MV-4-11 (cell line): ENCODE measurements at places on chromosomes 3 and 15.

DNA sequence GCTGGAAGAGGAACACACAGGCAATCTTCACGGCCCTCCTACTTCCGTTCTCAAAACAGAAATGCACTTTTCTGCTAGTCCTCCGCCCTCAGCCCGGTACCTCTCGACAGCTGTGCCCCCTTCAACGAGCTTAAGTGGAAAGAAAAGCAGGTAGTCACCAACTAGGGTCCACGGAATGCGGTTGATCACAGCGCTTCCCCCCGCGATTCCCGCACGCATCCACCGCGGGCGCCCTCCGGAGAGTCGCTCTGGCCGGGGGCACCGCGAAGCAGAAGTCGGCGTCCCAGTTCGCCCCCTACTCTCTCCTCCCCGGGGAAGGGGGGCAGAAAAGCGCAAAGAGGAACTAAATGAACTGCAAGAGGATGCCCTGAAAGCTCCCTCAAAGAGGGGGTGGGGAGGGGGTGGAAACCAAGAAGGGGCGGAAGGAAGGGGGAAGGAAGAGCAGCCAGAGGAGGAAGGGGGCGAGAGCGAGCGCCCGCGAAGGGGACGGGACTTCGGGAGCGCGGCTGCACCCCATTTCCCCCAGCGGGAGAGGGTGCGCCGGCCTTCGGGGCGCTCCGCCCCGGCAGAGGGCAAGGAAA, 738 bp downstream of the ACAP2 start:
- peak; percentile 59 for DNase-seq

- DNase-seq: no peak
These were observed 7.9 kb downstream of the MESP2 start for GRCh38 chr15:89783861-89784685.

- no peak for DNase-seq
These were observed 146.1 kb upstream of the THBS1 start for GRCh38 chr15:39434751-39435238.

- no peak for DNase-seq
These were observed 1039.6 kb downstream of the ROBO2 start for GRCh38 chr3:78079514-78079913.

DNA sequence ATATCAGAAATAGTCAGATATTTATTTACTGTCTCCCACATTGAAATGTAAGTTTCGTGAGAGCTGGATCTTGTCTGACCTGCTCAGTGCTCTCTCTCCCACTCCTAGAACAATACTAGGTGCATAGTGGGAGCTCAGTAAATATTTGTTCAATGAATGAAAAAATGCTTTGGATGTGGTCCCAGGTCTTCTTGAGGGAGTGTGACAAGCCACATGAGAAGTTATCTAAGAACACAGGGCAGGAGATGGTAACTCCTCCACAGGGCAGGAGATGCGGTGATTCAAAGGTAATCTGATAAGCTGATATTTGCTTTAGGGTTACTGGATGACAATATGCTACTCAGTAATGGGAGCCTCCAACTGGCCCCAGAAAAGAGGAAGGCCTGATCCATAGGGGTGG, 25.8 kb upstream of the PLA2G4E start:
- no peak for DNase-seq

- peak; percentile 52 for DNase-seq
These were observed 33.2 kb upstream of the SPPL2A start for GRCh38 chr15:50798684-50799083.

DNA sequence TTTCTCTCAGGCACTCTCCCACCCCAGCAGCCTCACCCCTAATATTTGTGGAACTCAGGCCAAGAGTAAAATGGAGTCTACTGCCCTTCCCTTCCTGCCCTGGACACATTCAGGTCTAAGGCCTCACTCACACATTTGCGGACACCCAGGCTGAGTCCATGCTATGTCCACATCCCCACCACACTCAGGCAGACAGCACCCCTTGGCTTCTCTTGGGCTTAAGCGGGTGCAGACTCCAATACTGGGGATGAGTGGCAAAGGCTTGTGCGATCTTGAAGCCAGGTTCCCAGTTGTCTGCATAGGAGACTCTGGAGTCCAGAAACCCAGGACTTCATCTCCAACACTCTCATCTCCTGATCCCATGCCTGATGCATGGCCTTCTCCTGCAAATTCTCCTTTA, 17.5 kb upstream of the CFAP100 start:
- no peak for DNase-seq

DNA sequence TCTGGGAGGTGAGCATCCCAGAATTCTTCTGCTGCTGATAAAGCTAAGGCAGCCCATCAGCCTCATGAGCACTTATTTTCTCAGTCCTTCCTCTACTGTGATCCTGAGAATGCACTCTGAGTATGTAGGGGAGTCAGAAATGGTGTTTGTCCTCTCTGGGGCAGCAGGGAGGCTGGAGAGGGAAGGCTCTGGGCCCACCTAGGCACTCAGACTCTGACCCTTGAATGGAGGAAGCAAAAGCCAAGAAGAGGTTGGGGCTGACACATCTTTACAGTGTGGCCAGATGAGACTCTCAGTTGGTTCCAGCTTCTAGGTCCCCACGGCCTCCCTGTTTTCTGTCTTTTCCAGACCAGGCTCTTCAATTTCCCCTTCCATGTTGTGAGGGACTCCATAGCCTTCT, 36.1 kb upstream of the BLM start:
- no peak for DNase-seq

DNA sequence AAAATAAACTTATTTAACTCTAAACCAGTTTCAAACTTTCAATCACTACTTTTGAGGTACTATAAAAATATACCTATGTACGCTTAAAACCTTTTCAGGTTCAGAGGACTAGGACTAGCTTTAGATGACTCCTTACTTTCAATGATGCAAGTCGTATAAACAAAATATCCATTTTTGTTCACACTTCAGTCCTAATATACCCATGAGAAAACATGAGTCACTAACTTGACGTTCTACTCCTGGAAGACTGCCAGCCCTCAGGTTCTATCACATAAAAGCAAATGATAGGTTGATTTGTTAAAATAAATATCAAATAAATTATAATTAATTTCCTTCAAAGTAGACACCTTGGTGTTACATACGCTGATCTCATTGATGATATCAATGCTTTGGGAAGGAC, 10.6 kb upstream of the P3H2 start:
- no peak for DNase-seq

DNA sequence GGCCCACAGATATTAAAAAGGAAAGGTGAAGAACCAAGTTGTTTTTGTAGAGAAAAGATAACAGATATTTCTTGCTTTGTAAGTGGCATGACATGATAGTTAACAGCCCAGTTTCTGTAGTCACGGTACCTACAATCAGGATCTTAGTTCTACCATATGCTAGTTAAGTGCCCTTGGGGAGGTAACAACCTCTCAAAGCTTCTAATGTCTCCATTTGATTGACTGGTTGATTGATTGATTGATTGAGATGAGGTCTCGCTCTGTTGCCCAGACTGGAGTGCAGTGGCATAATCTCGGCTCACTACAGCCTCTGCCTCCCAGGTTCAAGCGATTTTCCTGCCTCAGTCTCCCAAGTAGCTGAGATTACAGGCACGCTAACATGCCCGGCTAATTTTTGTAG, 28.5 kb downstream of the SENP5 start:
- no peak for DNase-seq

DNA sequence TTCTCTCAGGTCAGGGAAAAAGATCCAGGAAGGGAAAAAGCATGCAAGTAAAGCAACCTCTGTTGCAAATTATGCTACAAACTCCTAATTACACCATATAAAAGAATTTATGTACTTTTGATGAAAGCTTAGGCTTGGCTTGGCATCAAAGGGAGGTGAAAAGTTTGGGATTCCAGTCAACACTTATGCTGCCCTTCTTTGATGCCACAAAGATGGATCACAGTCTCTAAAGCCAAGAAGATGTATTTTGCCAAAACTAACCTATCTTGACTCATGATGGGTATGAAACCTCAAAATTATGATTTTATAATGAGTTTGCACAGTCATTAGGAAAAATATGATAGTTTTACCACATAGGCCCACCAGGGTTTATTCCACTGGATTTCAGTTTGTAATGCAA, 101.0 kb upstream of the CCDC80 start:
- DNase-seq: no peak

- DNase-seq: no peak
These were observed 303.9 kb upstream of the RASGRP1 start for GRCh38 chr15:38868326-38869114.

DNA sequence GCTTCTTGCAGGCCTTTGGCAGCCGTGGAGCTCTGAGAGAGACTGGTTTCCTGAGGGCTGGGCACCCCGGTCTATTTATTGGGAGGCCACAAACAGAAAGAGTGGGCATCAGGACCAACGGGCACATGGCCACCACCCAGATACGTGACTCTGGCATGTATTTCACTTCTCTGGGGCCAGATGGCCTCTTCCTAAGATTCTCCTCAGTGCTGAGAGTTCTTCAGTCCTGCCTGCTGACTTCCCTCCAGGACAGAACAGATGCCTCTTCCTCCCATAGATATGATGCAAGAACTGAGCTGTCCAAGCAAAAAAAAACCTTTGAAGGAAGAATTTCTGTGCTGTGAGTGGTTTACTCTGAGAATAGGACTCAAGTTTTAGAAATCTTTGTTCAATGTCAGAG, 107.7 kb downstream of the IGF2BP2 start:
- DNase-seq: peak; percentile 67

GRCh38 chr15:31407376-31407775, 80.7 kb downstream of the KLF13 start:
- no peak for DNase-seq

DNA sequence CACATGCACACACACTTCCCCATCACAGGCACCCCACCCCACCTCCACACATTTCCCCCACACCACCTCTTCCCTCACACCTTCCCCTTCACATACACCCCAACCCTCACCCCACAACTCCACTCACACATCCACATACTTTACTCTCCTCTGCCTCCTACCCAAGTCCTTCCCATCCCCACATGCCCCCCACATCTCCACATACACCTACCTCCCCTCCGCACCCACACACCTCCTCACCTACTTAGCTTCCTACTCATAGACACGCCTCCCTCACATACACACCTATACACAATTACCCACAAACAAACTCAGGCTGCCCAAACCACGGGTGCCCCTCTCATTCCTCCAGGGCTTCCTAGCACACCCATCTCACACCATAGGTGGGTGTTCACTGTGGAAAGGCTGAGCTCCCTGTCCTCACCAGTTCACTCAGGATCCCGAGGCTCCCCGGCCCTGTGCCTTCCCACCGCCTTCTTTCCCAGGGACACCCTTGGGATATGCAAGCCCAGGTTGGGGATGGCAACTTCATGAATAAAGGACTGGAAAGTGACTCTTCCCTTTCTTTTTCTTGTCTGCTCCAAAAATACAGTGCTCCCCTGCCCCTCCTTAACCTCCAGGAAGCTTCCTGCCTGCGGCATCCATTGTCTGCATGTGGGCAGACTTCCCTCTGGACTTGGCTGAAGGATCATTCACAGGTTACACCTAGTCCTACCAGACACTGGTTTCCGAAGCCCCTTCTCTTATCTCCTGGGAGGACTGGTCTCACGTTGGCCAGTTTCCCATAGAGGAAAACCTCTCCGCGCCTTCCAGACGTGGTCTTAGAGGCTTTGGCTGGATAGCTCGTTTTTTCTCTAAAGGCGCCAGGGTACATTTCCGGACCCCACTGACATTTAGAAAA, 61.5 kb downstream of the SLCO2A1 start:
- DNase-seq: no peak

DNA sequence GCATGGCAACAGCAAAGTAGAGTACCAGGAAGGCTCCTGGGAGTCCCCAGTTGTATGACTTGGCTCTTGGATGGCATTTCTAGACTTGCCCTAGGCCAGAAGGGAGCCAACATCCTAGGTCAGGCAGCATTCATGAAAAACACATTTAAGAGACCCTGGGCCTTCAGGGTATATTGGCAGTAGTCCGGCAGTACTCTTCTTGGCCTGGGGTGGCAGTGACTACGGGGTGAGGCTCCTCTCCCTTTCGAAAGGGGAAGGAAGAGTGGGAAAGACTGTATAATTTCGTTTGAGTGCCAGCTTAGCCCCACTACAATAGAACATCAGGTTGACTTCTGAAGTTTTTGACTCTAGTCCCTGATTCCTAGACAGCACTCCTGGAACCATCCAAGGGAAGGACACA, 136.4 kb downstream of the ZIC4 start:
- DNase-seq: no peak

DNA sequence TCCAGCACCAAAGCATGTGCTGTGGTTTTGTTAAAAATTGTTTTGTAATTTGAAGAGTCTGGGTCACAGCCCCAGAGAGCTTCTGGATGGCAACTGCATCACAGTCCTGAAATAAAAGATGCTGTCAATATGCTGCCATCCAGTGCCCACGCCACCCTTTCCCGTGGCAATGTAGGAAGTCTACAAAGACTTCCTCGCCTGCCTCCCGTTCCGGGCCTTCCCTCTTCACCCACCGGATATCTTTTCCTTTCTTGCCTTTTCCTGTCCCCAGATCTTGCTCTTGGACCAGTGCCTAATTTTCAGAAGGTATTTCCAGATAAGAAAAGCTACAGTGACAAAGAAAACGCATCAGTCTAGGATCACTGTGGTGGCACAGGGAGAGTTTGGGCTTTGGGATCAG, 85.3 kb upstream of the RNU6-1 start:
- no peak for DNase-seq

DNA sequence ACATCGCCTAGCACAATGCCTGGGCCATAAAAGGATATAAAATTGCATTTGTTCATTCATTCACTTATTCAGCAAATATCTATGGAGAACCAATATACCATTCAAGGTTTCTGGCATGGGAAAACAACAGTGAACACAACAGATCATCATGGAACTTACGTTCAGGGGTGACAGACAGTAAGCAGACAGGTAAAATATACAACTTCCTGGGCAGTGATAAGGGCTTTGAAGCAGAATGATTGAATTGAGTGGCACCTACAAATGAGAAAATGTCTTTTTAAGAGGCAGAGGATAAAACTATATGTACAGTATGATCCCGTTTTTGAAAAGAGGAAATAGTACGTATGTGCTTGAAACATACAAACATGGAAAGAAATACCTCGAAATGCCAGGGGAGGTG, 39.2 kb downstream of the CMTM7 start:
- DNase-seq: peak; percentile 27

DNA sequence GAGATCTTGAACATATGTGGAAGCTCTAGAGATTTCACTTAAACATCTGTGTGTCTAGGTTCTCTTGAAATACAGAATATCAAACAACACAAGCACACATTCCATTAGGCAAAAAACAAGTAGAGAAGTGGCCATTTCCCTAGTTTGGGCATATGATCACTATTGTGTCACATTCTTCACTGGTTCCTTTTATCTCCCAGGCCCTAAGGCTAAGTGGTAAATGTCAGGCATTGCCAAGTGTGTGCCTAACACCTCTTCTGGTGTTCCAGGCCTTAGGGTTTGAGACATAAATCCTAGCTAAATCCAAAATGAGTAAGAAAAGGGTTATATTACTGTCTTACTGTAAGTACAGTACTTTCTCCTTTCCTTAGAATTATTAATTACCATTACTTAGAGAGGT, 880.1 kb downstream of the PDCD6IP start:
- DNase-seq: no peak

- no peak for DNase-seq
These were observed 87.4 kb downstream of the ADAMTS9 start for GRCh38 chr3:64600246-64600950.
